ENCODE measurements at places on chromosomes 6 and 20.

DNA sequence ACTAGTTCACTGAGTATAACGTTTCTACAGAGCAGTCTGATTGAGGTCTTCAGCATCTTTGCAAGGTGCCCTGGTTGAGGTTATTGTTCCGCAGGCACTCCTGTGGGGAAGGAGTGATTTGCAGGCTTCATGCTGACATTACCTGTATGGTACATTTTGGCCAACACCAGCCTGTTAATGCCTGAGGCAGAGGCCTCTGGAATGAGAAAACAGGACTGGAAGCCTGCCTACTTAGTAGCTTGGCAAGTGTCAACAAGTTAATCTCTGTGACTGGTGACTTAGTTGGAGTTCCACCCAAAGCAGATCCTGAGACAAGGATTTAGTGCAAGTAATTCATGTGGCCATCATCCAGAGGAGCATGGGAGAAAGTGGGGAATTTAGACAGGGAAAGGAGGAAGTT lies 24.6 kb downstream of the MAS1 start:
- peaks cover 18% of the 10 kb centered on the region for H3K27me3 ChIP-seq
- H3K4me1 ChIP-seq, result no peaks in the 10 kb centered on the region
- no peak overlapping the region for H3K27ac ChIP-seq
- no peak for DNase-seq

- H3K4me3 ChIP-seq, result no peak overlapping the region
- DNase-seq, result no peak
- H3K27me3 ChIP-seq, result peaks cover 4% of the 10 kb centered on the region
These were observed 2.7 kb upstream of the PHF10 start for GRCh38 chr6:169726963-169727362.

- no peaks in the 10 kb centered on the region for H3K36me3 ChIP-seq
- no peak overlapping the region for H3K4me3 ChIP-seq
- DNase-seq, result no peak
- H3K4me1 ChIP-seq, result no peaks in the 10 kb centered on the region
These were observed 40.2 kb upstream of the IFNGR1 start for GRCh38 chr6:137259349-137259748.

- no peak overlapping the region for H3K4me3 ChIP-seq
- no peak for DNase-seq
- H3K27me3 ChIP-seq, result no peaks in the 10 kb centered on the region
- no peaks in the 10 kb centered on the region for H3K4me1 ChIP-seq
- H3K27ac ChIP-seq, result no peak overlapping the region
- H3K36me3 ChIP-seq, result no peaks in the 10 kb centered on the region
These were observed 366.5 kb downstream of the ESR1 start for GRCh38 chr6:152173957-152174356.

- no peak overlapping the region for H3K27ac ChIP-seq
- H3K4me3 ChIP-seq, result no peak overlapping the region
- no peaks in the 10 kb centered on the region for H3K36me3 ChIP-seq
- H3K27me3 ChIP-seq, result no peaks in the 10 kb centered on the region
- H3K4me1 ChIP-seq, result no peaks in the 10 kb centered on the region
These were observed 42.6 kb downstream of the MAP1LC3A start for GRCh38 chr20:34600892-34601653.

DNA sequence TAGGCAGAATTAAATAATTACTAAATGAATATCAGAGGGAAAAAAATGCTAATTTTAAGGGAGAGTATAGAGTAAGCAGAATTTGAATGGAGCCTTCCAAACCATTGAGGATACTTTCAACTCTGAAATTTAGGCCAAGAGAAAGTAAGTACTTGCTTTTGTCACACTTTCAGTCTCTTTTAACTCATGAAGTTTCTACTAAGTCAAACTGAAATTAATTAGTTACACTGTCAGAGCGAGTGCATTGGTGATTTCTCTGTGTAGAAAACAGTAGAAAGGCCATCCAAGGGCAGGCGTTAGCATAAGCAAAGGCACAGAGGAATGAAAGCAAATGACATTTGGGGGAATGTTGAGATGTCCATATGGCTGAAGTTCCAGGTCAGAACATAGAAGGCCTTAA lies 92.9 kb downstream of the PLEKHG1 start:
- H3K4me1 ChIP-seq, result peaks cover 8% of the 10 kb centered on the region
- no peak for DNase-seq
- H3K27ac ChIP-seq, result no peak overlapping the region
- no peak overlapping the region for H3K4me3 ChIP-seq

DNA sequence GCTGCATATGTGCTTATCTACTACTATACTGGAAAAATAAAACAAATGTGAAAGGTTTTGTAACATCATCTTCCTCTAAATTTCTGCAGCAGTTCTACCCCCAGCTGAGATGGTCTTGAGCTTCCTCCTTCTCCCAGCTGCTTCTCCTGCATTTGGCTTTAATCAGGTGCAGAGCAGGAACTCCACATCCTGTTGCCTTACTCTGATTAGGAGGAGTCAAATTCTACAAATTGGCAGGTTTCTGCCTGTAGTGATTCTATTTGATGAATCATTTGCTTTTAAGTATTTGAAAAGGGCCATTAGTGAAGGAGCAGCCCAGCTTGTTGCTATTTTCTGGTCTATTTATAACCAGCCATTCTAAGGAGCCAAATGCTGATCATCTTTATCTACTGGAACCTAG lies 224.5 kb downstream of the GMDS start:
- H3K27ac ChIP-seq, result no peak overlapping the region
- H3K4me3 ChIP-seq, result no peak overlapping the region
- no peak for DNase-seq
- no peaks in the 10 kb centered on the region for H3K27me3 ChIP-seq
- no peaks in the 10 kb centered on the region for H3K36me3 ChIP-seq
- no peaks in the 10 kb centered on the region for H3K4me1 ChIP-seq

DNA sequence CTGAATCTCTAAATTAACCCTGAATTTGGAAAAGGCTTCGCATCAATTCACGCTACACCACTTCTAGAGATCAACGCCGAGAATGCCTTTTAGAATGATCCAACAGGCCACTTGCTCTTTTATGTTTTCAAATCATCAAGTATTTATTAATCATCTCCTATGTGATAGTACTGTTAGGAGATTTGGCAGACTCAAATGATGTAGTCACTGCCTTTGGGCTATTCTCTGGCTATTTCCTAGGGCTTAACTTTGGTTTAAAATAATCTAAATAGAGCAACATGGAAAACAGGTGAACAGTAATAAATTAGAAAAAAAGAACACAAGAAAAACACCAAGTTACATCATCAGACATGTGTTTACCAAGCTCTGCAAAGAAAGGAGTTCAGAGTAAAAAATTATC lies 140.3 kb downstream of the TENT5A start:
- H3K36me3 ChIP-seq, result no peaks in the 10 kb centered on the region
- no peak overlapping the region for H3K4me3 ChIP-seq
- H3K27ac ChIP-seq, result no peak overlapping the region

- no peaks in the 10 kb centered on the region for H3K36me3 ChIP-seq
- peaks cover 28% of the 10 kb centered on the region for H3K4me1 ChIP-seq
- H3K27me3 ChIP-seq, result peaks cover 3% of the 10 kb centered on the region
- no peak overlapping the region for H3K27ac ChIP-seq
- no peak for DNase-seq
These were observed 238.6 kb downstream of the LRFN2 start for GRCh38 chr6:40348591-40348990.

GRCh38 chr6:35592178-35592577 lies 79.5 kb upstream of the TULP1 start:
- peaks cover 97% of the 10 kb centered on the region for H3K36me3 ChIP-seq
- H3K4me1 ChIP-seq, result no peaks in the 10 kb centered on the region
- H3K27me3 ChIP-seq, result no peaks in the 10 kb centered on the region
- no peak overlapping the region for H3K4me3 ChIP-seq
- H3K27ac ChIP-seq, result no peak overlapping the region
- no peak for DNase-seq

Data from neuronal stem cell (in vitro differentiated cells).